ENCODE measurements at places on chromosomes 6 and 20. TPM values are rescaled to one million over a fixed set of nuclear protein-coding genes. Genes with fewer than 3 reads are reported as not detected.

DNA sequence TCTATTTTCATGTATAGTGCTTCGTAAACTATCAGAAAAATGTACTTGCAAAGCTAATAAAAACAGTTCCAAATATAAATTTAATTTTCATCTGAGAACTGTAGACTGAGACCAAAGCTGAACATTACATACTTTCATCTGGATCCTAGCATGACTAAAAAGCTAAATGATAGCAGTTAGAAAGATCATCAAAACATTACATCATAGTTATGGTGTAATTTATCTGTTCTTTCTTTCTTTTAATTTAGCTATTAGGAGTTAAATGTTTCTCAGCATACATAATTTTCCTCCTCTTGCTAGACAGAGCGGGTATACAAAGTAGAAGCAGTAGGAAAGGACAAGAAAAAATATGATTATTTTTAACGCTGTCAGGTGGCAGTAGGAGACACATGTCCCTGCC lies 164.2 kb upstream of the THEMIS start:
- H3K4me3 ChIP-seq = no peak overlapping the region
- H3K27ac ChIP-seq = no peak overlapping the region
- peaks cover 16% of the 10 kb centered on the region for H3K36me3 ChIP-seq
- DNase-seq = no peak
- H3K27me3 ChIP-seq = no peaks in the 10 kb centered on the region

- H3K36me3 ChIP-seq = peaks cover 8% of the 10 kb centered on the region
- no peak overlapping the region for H3K27ac ChIP-seq
- H3K4me3 ChIP-seq = no peak overlapping the region
- H3K4me1 ChIP-seq = peaks cover 48% of the 10 kb centered on the region
- DNase-seq = no peak
Observed at GRCh38 chr20:3788685-3789155, 2.2 kb upstream of the CENPB start.

GRCh38 chr6:8329562-8329961 lies 105.8 kb downstream of the SLC35B3 start:
- no peaks in the 10 kb centered on the region for H3K36me3 ChIP-seq
- H3K4me1 ChIP-seq = no peaks in the 10 kb centered on the region
- DNase-seq = no peak

- no peak for DNase-seq
- no peak overlapping the region for H3K4me3 ChIP-seq
Observed at GRCh38 chr6:110419028-110419739, 3.8 kb upstream of the DDO start.

Gene C6orf15
- total RNA-seq = not detected

Gene VSX1
- total RNA-seq = not detected

Gene PKIB
- total RNA-seq = 7.6 TPM
